ENCODE measurements at places on chromosomes 7 and 10. TPM values are rescaled to one million over a fixed set of nuclear protein-coding genes. Genes with fewer than 3 reads are reported as not detected.

FAM237B gene
- not detected for total RNA-seq

DYDC1 gene
- not detected for total RNA-seq

GRCh38 chr10:22324893-22325271, 4.0 kb downstream of the BMI1 start:
- DNase-seq = no peak

DNA sequence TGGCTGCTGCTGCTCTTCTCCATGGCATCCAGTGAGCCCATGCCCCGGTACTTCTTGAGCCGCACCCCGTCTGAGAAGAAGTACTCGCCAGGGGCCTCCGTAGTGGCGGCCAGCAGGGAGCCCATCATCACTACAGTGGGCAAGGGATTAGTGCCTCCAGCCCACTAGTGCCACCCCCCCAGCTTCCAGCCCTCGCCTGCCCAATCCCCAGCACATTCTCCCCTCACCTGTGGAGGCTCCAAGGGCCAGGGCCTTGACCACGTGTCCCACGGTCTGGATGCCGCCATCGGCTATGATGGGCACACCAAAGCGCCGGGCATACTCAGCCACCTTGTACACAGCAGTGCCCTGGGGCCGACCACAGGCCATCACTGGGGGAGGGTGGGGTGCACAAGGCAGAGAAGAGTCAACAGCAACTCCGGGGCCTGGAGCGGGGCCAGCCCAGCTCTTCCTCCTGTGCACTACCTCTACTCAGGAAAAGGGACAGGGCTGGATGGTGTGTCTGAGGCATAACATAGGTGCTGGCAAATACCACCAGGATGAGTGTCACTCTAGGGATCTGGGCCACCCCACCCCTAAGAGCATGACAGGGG, 14.8 kb downstream of the IMPDH1 start:
- DNase-seq = no peak

- peak; percentile 10 for DNase-seq
Measured at GRCh38 chr10:110431659-110432058, 66.0 kb upstream of the DUSP5 start.
